ENCODE measurements at places on chromosomes 12 and 14. TPM values are rescaled to one million over a fixed set of nuclear protein-coding genes. Genes with fewer than 3 reads are reported as not detected.

Gene NDUFA12
- total RNA-seq = 77.8 TPM

DNA sequence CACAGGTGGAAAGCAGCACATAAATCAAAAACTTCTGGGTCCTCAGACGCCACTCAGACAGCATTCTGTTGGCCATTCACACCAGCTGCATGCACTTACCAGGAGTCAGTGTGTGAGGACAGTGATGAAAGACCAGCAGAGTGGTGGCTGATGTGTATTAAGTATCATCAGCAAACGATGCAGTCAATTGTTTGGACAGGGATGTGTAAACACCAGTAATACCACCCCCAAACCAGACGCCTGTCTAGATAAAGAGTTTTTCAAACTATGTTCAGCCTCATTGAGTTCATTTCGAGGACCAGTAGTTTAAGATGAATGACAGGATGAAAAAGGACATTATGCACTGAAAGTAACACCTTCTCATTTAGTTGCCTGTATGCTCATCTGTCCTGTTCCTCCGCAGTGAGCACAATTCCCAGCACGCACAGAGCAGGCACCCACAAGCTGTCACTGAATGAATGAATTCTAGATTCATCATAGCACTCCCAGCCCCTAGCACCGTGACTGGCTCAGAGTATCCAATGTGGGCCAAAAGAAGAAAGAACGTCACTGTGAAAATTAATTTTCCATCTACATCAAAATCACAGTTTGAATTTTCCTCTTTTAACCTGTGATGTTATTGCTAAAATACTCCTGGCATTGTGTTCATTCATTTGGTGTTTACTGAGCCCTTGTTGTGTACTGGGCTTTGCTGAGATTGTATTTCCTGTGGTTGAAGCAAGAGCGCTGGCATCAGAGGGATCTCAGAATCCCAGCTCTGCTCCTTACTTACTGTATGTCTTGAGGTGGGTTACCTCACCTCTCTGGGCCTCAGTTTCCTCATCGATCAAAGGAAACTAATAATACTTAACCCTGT is 124.8 kb upstream of the NOS1 start:
- DNase-seq = no peak
- H3K27me3 ChIP-seq = no peaks in the 10 kb centered on the region
- no peak overlapping the region for H3K4me3 ChIP-seq
- H3K4me1 ChIP-seq = peaks cover 16% of the 10 kb centered on the region
- no peaks in the 10 kb centered on the region for H3K36me3 ChIP-seq
- H3K27ac ChIP-seq = no peak overlapping the region

GRCh38 chr14:61643555-61643954 is 51.8 kb upstream of the HIF1A start:
- H3K36me3 ChIP-seq = no peaks in the 10 kb centered on the region
- no peak overlapping the region for H3K4me3 ChIP-seq
- H3K4me1 ChIP-seq = peaks cover 39% of the 10 kb centered on the region
- H3K27me3 ChIP-seq = no peaks in the 10 kb centered on the region
- no peak for DNase-seq

DNA sequence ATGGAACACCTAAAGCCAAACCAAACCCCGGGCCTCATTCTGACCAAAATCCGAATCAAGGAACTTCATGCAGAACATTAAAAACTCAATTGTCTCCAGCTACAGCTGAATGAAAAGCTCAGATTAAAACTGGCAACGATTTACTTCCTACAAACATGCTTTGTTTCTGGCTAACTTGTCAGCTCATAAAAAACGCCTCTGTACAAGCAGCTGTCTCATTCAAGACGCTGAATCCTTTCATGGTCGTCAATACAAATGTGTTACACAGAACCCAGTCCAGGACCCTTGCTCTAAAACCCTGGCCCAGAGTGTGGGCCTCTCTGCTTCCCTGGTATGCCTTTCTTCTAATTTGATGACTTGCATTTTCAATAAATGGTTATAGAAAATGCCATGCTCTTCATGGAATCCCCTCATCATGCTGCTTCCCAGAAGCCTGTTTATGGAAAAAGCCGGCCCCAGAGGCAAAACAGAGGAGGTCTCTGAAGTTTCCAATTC is 183.1 kb downstream of the PHLDA1 start:
- H3K27me3 ChIP-seq = peaks cover 4% of the 10 kb centered on the region
- peak overlapping the region; percentile 44 for H3K27ac ChIP-seq
- DNase-seq = no peak
- H3K4me3 ChIP-seq = no peak overlapping the region
- peaks cover 26% of the 10 kb centered on the region for H3K4me1 ChIP-seq

GRCh38 chr14:69667938-69668335 is 56.5 kb downstream of the SUSD6 start:
- H3K4me3 ChIP-seq = no peak overlapping the region
- no peak for DNase-seq
- H3K27ac ChIP-seq = peak overlapping the region; percentile 68
- H3K4me1 ChIP-seq = peaks cover 60% of the 10 kb centered on the region
- H3K36me3 ChIP-seq = peaks cover 11% of the 10 kb centered on the region

- H3K4me3 ChIP-seq = no peak overlapping the region
- H3K36me3 ChIP-seq = no peaks in the 10 kb centered on the region
- no peak for DNase-seq
- peaks cover 28% of the 10 kb centered on the region for H3K4me1 ChIP-seq
- H3K27ac ChIP-seq = no peak overlapping the region
Observed at GRCh38 chr14:93054006-93054405, 61.7 kb downstream of the ITPK1 start.

Measured in osteocyte (in vitro differentiated cells).